ENCODE measurements at places on chromosomes 1 and 21.
A peak's percentile ranks its signal among the peaks of the same experiment; 100 is the strongest.

DNA sequence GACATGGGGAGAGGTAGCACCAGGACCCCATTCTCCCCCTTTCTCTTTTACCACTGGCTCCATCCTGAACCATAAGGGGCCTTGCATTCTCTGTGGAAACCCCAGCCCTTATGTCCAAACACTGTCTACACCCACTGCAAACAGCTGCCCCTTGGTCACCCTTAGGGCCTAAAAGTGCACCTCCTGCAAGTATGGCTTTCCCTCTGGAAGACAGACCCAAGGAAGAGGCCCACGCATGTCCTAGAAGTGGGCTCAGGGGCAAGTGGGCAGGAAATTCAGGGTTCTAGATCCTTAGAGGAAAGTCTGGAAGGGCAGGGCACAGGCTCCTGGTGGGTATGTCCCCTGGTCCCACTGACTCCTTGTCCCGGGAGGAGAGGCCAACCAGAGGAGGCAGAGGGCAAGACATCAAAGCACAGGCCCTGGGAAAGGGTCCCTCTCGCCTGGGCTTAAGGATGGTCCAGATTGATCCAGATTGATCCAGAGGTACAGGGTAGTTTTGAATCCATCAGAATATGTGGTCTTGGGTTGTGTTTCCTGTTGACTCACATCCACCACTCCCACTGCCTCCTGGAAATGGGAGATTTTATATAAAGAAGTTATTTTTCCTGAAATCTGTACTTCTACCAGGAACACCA is 150.9 kb downstream of the GRIK3 start:
- no peak for DNase-seq

DNA sequence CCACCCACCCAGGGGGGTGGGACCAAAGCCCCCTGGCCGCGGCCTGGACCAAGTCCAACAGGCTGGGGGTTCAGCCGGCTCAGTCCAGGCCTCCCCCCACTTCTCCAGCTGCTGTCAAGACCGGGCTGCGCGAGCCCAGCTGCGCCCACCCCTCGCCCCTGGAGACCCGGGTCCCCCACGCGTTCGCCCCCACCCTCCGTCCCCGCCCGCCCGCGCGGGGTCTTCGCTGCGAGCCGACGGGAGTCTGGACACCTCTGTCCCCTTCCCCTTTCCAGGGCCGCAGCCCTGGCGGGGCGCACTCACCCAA is 253 bp downstream of the RAP1GAP start:
- no peak for DNase-seq

DNA sequence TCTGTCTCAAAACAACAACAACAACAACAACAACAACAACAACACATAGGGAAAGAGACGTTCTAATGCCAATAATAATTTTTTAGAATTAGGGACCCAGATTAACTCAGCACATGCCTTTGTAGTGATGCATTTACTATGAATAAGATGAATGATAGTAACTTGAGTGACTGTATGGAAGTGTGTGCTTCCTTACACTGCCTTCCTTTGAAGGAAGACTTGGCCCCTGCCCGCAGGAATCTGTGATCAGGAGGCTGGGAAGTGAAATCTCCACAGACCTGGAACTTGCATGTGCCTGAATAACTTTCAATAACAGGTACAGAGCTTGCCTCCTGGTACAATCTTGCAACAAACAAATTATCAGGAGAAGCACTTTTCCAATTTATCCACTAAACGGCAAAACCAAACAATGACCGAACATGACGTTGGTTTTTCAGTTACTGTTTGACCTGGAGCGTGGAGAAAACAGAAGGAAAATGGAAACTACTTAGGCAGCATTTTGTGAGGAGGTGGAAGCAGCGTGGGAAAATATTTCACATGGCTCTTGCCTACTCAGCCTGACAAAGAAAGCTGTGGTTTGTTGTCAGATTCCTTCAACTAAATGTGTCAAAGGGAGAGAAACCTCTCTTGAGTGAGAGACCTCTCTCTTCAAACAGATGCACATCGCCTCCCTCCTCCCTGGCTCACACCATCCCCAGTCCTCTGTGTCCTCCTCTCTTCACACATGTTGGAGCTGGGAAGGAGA is 10.1 kb upstream of the ABCA4 start:
- no peak for DNase-seq

GRCh38 chr1:60637651-60638050 is 444.7 kb upstream of the NFIA start:
- DNase-seq: no peak

DNA sequence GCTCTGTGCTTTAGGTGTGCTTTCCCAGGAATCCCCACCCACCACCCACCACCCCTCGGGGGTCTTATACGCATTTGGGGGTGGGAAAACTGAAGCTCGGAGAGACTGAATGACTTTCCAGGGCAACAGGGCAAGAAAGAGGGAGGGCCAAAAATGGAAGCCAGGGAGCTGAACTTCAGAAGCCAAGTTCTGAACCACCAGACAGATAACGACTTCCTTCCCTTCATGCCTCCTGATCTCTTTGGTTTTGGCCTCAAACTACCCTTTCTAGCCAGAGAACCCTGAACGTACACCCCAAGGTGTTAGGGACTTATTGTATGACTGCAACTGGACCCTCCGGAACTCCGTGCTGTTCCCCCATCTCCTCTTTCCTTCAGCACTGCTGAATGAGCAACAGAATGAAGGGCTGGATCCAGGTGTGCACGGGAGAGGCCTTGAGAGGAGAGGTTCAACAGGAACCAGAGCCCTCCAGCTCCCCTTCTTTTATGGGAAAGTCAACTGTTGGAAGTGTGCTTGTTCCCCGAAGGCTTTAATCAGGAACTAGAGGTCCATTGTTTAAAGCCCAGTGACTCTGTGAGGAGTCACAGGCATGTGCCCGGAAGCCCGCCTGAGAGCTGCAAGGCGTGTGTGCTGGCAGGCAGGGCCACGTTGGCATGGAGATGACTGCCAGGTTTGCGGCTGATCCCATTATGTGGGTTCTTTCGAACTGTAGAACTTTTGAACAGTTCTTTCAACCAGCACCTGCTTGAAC is 3.1 kb downstream of the BACE2 start:
- no peak for DNase-seq

DNA sequence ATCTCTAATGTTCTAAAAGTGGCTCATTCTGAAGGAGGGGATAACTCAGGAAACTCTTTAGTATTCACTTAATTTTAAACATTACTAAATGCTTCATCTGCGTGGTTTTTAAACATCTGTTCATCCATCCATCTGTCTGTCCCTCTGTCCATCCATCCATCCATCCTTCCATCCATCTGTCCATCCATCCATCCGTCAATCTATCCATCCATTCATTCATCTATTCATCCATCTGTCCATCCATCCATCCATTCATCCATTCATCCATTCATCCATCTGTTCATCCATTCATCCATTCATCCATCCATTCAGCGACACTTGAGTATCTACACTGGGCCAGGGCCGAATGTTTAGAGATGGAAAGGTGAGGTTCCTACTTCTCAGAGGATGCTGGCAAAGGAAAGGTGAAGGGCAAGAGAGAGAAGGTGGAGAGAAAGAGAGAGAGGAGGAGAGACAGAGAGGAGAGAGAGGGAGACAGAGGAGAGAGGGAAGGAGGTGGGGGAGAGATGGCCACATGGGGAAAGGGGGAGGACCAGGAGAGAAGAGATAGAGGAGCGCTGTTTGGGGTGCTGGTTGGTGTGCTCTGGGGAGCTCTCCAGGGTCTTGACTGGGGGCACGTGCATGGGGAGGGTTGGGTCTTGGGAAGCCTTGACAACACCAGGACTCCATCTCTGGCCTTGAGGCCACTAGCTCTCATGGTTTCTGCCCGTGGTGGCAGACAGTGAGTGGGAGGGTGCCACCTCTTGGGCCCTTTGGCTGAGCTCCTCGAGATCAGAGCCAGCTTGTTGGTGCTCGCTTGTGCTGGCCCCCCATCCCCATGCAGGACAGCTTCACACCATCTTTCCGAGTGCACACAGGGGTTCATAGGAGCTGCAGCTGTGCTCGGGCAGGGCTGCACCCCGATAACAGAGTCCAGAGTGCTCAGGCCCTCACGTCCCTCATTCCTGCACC is 45.6 kb downstream of the ABCG1 start:
- no peak for DNase-seq

DNA sequence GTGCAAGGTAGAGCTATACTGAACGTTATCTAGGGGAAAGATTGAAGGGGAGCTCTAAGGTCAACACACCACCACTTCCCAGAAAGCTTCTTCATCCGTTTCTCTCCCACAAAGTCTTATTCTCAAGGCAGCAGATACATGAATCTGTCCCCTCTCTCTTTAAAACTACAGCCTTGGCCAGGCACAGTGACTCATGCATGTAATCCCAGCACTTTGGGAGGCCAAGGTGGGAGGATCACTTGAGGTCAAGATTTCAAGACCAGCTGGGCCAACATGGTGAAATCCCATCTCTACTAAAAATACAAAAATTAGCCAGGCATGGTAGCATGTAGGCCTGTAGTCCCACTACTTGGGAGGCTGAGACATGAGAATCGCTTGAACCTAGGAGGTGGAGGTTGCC is 8.1 kb downstream of the CYP4X1 start:
- no peak for DNase-seq

DNA sequence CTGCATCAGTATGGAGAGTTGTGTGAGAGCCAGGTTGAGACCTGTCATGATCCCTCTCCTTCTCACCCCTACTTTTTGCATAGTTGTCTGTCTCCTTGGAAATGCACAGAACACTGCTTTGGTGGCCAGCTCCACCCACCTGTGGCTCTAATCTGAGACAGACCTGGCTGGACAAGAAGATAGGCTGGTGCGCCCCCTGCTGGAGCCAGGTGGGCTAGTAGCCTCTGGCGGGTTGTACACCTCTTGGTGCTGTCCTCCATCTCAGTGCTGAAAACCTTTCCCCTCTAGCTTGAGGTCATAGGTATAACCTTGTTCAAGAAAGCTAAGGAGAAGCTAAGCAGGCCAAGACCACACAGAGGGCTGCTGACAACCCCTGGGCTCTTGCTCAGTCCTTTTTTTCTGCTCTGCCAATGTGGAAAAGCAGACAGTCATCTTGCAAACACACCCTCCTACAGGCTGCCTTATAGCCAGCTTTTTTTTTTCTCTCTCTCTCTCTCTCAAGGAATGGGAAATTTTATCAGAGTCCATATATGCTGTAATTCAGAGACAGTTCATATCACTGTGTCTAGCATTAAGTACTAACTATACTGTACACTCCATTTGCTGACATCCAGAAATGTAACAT is 58.8 kb upstream of the SPATA6 start:
- peak; percentile 5 for DNase-seq

DNA sequence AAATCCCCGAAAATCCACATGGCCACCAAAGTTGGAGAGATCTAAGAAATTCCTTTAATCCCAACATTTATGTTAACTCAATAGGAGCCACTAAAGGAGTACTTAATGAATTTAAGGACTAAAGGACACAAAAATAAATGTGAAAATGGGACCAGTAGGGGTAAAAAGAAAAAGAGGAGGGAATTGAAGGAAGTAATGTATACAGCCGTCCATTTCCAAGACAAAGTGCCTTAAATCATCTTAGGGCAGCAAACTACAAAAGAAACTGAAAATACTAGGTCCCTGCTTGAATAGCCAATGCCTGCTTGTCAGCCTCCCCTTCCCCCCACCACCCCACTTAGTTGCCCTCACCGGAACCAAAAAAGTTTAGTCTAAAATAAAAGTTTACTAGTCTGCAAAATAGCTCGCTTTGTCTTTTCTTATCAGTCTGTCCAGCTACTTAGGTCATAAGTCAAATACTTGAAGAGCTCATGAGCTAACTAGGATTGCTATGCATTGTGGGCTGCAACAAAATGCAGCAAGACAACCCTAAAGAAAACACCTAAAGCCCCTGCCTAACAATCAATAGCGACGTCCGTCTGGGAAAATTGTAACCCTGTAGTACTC is 66.3 kb upstream of the TLR5 start:
- DNase-seq: no peak

- no peak for DNase-seq
These were observed 7.1 kb downstream of the HPCA start for GRCh38 chr1:32893198-32894018.

GRCh38 chr1:31708324-31708723 is 4.5 kb upstream of the COL16A1 start:
- DNase-seq: no peak

DNA sequence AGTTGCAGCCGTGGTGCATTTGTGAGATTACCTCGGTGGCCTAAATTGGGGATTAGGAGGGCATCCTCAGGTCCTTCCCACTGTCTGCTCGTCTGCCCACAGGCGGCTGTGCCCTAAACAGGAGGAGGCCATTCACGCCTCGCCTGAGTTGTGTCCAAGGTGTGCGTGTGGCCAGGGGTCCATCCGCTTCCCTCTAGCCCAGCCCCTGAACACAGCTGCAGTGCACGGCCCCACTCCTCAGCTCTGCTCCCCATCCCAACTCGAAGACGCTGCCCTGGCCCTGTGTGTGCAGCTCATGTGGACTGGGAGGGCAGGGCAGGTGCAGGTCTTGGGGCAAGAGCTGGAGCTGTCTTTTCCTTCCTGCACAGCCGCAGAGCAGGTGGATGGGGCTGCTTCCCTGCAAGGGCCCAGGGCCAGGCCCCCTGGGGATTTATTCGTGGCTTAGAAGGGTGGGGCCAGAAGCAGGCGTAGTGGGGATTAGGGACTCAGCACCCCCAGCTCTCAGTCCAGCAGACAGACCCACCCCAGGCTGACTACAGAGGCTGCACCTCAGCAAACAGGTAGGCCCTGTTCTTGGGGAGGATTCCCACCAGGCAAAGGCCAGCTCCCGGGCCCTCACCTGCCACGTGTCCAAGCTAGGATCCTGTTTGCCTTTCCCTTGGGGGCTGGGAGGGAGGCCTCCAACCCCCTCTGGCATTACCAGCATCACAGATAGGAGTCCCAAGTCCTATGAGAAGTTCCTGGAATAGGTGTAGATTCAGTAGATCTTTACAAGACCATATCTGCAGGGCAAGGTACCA is 4.3 kb downstream of the GUK1 start:
- DNase-seq: no peak

DNA sequence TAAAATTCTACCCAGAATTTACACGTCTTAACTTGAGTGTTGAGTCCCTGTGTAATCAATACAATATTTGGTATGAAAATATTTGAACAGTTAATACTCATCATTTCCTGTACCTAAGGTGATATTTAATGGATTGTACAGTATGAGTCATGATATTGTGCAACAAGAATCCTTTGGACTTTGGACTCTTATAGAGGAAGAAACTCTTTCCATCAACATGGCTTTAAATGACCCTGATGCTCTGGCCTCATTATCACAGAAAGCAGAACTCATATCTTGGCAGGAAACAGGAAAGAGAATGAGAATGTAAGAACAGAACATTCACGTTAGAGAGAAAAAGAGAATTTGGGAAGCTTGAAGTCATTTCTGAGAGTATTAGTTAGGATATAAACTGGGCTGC is 168.8 kb upstream of the B3GALT2 start:
- DNase-seq: no peak

GRCh38 chr21:34047835-34048234 is 25.5 kb upstream of the MRPS6 start:
- DNase-seq: no peak

DNA sequence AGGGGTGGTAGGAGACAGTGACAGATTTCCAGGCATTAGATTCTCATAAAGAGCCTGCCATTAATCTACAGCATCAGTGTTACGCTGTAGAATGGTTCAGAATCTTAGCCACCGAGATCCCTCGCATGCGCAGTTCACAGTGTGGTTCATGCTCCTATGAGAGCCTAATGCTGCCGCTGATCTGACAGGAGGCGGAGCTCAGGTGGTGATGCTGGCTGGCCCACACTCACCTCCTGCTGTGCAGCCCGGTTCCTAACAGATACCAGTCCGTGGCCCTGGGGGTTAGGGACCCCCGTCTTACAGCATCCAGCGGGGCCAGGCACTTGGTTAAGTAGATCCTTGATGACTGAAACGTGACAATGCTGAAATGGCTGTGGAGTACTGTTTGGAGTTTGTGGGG is 163.6 kb upstream of the C1orf21 start:
- no peak for DNase-seq
